A172 (cell line): ENCODE measurements at places on chromosomes 11 and 22.

DNA sequence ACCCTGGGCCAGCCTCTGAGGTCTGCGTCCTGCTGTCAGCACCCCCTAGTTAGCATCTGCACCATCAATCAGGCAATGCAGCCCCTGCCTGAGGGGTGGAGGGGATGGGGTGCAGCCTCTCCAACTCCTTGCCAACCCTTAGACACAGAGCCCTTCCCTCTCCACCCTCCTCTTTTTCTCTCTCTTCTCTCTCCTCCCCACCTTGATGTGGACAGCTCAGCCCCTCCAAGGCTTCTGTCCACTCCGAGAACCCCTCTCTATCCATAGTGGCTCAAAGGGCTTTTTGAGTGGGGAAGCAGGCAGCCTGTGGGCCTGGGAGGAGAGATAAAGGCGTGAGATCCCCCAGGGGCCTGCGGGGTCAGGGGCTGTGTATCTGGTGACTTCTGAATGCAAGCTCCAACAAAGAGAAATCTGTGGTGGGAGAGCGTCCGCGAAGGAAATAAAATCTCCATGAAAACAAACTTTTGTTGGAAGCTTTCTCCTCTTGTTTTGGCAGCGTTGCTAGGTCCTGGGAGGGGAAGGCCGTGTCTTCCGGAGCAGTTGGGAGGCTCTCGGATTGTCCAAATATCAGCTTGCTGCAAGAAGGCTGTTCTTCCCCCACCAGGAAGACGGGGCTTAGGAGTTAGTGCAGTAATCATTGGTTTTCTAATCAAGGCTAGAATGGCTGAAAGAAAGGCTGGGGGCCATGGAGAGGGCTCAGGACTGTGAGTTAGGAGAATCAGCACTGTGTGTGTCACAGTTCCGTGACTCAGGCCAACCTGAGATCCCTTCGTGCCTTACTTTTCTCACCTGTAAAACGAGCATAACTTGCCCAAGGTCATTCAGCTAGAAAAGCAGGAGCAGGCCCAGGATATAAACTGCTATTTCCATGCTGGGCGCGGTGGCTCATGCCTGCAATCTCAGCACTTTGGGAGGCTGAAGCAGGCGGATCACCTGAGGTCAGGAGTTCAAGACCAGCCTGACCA, 50.3 kb downstream of the PKNOX2 start:
- DNase-seq, result no peak

- DNase-seq, result peak; percentile 5
These were observed 27.6 kb upstream of the RCE1 start for GRCh38 chr11:66815646-66816045.

DNA sequence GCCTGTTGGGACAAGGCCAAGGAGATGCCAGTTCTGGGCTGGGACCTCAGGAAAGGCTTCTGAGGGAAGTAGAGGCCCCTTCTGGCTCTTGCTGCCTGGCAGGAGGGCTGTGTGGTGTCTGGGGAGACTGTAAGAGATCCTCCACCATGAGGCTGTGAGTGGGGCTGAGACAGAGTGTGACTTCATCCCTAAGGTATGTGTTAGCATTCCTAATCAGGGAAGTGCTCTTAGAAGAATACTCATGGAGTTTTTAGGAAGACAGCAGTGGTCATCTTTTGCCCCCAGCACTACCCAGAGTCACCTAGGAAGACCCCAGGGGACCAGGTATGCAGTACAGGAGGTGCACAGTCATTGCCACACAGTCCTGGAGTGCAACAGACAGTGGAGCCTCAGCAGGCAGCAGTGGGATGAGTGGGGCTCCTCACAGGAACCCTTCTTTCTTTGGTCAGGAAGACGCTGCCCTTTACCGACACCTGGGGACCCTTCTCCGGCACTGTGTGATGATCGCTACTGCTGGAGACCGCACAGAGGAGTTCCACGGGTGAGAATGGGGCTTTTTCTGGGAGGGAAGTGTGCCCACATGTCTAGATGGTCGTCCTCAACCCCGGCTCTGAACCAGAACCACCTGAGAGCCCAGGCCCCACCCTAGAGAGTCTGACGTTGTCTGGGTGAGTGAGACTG, 2.8 kb downstream of the RIC8A start:
- DNase-seq, result peak; percentile 83

GRCh38 chr22:31292236-31292989, at the start of gene PIK3IP1:
Gene PIK3IP1 (minus strand): TSS chr22:31292488. CDS start chr22:31292344, 144 bp downstream.
- peak; percentile 51 for DNase-seq

DNA sequence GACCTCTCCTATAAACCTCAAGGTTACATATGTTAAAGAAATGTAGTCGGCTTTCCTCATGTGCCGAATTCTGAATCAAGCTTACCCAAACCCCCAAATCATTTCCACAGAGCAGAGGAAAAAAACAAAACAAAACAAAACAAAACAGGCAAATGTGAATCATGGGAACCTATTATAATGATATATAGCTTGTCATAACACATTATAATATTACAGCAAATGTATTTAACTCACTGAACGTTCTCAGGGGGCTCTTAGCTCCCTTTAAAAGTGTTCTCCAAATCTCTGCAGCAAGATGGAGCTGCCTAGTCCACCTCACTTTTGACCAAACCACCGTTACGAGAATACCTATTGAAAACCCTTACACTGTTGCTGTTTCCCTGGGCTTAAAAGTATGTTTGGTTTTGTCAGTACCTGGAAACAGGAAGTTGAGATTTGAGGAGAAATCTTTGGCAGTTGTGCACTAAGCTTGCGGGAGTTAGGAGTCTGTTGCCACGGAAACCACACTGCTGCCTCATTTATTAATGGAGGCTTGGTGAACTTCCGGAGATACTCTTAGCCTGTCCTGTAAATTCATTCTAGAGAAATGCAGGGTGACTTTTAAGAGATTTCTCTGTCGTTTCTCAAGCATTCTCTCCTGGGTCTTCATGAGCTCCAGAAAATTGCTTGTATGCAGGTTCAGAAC, 167.0 kb upstream of the RASSF10 start:
- DNase-seq, result peak; percentile 78

DNA sequence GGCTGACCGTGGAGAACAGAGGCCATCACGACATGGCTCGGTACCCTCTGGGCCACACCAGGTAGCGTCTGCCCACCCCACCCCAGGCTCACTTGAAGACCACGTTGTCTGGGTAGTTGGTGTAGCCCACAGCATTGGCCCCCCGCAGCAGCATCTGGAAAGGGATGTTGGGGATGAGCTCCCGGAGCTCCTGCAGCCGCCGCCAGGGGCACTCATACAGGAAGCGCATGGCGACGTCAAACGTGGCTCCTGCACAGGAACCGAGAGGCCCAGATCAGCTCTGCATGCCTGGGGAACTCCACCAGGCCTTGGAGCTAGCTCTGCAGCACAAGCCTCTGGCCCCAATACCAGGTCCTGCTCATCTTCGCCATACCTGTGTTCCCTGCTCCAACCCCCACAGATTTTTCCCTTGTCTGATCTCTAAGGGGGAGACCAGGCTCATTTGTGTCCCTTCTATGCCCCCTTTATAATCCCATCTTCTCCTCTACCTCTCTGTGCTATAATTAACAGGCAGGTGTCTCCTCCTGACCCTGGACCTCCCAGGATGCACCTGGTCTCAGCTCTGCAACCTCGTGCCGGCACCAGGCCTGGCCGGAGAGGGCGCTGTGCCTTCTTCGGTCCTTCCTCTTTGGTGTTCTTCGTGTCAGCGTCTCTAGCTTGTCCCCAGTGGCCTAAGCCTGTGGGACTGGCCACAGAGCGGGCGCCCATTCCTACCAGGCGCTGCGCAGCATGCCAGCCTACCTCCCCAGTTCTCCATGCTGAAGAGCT, 5.0 kb upstream of the LRFN4 start:
- no peak for DNase-seq

DNA sequence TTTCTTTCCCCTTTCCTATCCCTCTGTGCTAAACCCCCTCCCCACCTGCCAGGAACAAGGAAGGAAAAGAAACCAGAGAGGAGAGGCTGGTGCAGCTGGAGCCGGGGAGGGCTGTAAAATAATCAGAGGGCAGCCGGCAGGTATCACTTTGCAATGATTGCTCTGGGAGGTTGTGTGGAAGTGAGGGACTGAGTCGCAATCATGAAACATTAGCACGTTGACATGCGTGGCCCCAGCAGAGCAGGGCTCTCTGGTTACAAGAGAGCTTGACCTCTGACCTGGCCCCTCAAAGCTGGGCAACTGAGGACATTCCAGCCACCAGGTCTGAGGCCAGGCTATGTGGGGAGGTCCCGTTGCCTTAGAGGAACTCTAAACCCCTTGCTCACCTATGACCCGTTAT, 170.8 kb upstream of the BDNF start:
- no peak for DNase-seq

- DNase-seq, result peak; percentile 31
These were observed 3.0 kb downstream of the LRP5 start for GRCh38 chr11:68315171-68315920.

DNA sequence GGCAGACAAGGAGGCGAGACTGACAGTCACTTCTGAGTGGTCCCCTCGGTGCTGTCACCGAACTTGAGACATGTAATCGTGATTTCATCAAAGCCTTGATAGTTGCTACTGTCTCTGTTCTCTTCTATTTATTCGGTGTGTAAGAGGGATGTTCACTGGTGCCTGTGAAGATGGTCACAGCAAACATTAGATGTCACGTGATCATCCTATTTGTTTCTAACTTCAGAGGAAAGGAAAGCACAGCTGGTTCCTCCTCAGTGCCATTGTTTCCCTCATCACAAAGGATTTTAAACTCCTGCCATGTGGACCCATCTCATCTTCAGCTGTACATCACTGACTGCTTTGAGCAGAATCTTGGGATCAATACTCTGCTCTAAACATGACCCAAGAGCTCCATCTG, 73.1 kb upstream of the CLMP start:
- DNase-seq, result no peak

DNA sequence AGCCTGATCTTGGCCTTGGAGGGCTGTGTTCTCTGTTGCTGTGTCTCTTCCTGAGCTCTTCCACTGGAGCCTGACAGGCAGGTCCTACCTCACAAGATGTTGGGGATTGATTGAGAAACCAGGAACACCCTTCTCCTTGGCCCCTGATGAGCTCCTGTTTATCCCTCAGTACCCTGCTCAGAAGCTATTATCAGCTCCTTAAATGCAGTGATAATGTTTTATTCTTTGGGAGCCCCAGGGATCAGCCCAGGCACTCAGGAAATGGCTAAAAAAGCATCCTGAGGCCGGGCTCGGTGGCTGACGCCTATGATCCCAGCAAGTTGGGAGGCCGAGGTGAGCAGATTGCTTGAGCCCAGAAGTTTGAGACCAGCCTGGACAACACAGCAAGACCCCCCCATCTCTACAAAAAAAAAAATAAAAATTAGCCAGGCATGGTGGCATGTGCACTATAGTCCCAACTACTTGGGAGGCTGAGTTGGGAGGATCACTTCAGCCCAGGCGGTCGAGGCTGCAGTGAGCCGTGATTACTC, 4.9 kb upstream of the PHLDA2 start:
- DNase-seq, result no peak

- peak; percentile 71 for DNase-seq
These were observed 59.4 kb upstream of the A4GALT start for GRCh38 chr22:42780070-42780540.
